ENCODE measurements at places on chromosomes 5 and 9.

DNA sequence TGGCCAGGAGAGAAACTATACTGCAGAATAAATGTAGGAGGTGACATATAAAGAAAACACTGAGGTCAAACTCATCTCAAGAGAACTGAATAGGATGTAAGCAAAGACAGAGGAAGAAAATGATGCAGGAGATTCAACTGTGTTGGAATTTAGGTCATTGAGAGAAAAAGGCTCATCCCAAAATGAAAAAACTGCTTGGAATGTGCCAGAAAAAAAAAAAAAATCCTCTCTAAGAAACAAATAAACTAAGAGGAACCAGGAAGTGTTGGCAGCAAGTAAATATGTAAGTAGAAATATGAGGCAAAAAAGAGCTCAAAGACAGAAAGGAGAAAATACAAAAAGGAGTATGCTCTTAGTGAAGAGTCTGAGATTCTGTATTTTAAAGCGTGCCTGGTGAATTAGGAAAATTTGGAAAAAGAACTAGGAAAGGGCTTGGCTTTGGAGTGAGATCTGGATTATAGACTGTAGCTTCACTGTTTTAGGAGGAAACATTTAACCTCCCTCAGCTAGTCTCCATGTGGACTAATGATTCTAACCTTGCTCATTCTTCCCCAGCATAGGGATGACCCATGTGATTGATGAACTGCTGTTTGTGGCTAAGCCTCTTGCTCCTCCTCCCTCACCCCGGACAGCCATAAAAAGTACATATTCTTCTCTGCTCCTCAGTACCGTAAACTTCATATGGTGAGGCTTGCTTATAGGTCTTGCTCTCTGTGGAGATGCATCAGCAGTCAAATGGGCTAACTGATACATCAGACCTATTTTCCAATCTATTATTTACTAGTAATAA is 185.6 kb upstream of the POU5F2 start:
- DNase-seq = no peak

DNA sequence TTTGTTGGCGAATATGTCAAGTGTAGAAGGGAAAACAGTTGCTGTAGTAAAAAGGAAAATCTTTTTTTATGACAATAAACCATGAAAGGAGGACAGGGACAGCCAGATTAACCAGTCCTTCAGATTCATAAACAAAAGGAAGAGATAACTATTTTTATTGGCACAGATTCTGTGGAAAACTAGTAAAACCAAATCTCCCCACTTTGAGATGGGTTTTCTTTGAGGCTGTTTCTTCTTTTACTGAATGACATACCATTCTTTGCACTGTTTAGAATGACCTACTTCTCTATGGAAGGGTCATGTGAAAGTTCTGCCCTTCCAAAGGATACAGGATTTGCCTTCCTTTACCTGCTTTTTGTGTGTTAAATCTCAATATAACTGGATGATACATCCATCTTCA is 13.7 kb downstream of the CAST start:
- DNase-seq = no peak

DNA sequence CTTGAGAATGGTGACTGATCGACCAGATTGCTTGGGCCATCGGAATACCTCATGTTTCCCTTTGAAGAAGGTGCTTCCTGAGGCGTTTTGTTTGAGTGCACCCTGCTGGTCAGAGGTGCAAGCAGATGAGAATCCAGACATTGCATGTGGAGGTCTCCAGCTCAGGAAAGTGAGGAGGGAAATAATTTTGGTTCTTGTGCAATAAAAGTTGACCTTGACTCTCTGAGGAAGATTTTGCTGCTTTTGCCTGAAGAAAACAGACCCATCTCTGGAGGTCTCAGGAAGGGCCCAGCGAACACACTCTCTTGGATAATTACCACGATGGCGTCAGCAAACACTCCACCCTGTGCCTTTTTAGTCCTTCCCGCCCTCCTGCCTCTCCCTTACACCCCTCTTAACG is 69.7 kb downstream of the GRAMD2B start:
- DNase-seq = no peak

DNA sequence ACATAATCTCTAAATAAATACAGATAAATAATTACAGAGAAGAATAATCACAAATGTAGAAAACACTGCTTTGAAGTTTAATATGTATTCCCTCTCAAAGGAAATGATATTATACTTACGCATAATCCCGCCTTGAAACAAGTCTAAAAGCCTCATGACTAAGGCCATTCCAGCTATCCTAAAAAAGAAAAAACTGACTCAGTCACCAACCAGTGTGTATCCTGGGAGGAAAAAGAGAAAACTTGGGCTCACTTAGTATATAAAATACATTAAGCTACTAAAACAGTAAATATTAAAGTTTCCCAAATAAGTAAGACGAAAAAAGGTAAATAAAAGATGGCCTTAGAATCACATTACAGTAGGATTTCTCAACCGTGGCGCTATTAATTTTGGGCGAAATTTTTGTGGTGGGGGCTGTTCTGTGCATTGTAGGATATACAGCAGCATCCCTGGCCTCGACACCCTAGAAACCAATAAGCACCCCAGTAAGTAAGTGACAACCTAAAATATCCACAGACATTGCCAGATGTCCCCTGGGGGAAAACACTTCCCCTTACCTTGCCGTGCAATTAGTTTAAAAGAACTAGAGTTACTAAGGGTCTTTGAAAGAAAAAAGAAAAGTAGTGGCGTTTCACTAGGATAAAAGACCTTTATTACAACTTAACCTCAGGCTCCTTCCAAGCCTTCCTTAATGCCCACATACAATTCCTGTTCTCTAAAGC is 1.1 kb downstream of the HSPA9 start:
- no peak for DNase-seq

- DNase-seq = no peak
Observed at GRCh38 chr5:108820983-108821382, 73.3 kb downstream of the FER start.

GRCh38 chr9:15135164-15135792 is 171.7 kb downstream of the TTC39B start:
- DNase-seq = peak; percentile 92

GRCh38 chr9:26086396-26086795 is 408.2 kb upstream of the TUSC1 start:
- DNase-seq = no peak

DNA sequence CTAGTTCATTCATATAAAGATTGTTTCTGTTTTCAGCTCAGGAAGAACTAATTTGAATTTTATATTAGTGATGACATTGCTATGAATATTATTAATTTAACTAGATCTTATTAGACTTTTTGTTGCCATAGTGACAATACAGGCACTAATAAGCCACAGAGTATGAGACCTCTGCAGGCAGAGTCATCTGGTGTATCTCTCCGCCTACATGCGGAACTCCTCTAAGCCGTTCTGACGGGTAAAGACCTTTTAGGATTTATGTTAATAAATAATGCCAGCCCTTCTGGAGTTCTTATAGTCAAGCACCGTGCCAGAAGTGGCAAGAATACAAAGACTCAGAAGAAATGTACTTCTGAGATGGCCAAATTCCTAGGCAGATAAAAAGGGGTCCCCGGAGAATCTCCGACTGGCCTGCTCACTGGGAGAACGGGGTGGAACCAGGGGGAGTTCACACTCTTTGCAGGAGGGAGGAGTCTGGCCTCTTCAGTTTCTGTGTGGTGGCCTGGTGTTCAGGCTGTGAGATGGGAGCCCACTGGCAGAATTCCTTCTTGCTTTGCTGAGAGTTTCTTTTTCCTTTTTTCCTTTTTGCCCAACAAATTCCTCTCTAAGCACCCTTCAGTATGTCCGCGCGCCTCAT is 85.1 kb upstream of the IL12B start:
- DNase-seq = no peak

DNA sequence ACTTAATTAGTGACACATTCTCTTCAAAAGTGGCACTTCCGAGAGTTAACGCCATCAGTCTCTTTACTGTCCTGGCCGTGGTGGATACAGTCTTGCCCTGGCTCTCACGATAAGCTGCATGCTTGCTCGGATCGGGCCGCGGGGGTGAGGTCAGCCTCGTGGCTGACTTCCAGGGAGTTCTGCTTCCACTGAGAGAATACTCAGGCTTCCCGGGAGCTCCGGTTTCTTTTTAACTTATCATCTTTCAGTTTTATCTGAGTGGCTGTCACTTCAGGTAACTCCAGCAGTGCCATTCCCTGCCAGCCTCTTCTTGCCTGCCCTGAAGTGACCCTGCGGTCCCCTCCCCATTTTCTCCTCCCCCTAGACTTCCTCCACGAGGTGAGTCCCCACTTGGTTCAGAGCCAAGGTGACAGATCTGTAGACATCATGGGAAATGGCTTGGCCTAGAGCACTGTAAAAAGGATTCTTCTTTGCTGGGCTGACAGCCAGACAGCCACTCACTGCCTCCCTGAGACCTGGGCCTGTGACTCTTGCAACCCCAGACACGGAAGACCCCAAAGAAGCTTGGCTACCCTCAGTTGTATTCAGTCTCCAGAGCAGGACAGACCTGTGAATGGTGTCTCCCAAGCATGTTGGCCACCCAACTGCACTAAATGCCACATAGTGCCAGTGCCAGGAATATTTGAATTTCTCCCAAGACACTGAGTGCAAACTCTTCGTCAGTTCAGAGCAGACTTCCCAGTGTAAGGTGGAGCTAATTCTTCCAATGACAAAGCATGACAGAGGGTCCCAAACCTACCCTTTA is 95.1 kb downstream of the DAPK1 start:
- no peak for DNase-seq

DNA sequence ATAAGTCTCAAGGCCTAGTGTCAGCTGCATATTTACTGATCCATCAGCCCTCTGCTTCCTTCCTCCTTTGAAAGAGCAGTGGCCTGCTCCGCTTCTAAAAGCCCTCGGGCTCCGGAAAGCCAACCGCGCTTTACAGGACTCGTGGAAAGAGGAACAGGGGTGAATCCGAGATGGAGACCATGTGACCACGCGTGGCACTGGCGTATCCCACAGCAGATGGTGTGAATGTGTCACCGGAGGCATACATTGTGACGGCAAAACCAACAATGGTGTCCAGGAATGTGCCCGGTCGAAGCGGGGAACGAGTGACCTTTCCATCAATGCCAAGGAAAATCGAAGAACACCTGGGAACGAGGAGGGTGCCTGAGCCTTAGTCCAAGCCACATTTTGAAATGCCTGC is 484.6 kb downstream of the SPATA31A7 start:
- no peak for DNase-seq

DNA sequence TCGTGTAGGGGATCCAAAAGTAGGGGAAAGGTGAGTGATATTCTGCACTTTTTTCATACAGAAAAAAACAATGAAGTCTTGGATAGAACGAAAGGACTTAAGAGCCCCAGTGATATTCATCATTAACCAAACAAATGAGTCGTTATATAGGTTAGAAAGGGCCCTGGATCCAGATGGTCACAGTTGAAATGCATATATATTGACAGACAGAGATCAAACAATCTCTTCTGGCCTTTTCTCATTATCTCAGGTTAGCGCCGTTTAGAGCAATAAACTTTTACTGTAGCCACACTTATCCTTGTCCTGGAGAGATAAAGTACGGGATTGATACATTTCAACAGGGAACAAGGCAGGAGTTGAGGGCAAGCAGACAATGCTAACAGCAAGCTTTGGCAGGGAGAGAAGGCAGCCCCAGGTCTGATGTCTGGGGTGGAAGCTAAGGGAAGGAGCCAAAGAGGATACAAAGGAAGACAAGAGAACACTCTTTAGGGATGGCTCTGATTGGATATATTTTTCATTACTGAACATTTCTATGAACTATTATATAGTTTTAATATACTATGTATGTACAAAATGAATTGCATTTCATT is 77.0 kb downstream of the LIFR start:
- DNase-seq = no peak

DNA sequence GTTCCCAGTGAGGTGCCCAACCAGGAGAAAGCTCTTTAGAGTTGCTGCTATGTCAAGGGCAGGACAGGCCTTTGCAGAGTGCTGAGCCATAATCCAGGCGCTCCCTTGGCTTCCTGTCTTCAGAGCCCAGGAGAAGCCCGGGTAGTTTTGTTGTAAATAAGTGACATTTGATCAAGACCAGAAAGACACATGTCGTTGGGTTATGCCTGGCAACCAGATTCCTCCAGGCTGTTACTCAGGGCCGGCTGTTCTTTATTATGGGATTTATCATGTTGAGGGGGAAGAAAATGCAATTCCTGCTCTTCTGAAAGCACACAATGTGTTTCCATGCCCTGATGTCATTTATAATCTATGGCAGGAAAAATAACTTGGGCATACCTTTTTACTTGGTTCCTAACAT is 39.3 kb upstream of the SEMA4D start:
- DNase-seq = no peak

- DNase-seq = no peak
Observed at GRCh38 chr5:172929371-172929838, 29.8 kb upstream of the RPL26L1 start.

- no peak for DNase-seq
Observed at GRCh38 chr9:125361837-125362531, 100.4 kb downstream of the GAPVD1 start.

DNA sequence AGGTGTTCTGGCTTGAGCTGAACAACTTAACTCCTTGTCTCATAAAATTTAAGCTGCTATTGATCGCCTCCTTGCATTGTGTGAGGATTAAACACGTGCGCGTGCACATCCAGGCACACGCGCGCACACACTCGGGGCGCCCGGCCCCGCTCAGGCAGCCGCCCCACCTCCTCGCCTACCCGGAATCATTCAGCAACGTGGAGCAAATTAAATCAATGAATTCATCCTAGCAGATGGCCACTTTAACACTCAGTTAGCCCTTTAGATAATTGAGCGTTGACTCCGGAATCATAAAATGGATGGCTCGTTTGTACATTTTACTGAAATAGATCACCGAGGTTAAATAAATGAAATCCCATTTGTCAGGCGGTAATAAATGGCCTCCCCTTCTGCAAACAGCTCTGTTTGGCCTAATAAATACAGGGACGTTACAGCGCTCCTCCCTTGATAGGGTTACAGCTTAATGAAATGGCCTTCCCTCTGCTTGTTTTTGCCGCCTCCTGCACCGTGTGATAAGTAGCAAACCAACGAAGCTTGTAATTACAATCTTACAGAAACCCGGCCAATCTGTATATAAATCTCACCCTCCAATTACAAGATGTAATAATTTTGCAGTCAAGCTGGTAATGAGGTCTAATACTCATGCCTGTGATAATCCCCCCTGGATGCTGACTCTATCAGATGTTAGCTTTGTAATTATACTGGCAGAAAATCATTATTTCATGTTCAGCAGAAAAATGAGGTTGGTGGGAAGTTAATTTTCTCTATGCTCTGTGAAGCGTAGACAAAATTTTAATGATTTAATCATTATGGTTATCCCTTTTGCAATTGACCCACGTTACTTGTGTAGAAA is 229.7 kb upstream of the IRX4 start:
- no peak for DNase-seq

DNA sequence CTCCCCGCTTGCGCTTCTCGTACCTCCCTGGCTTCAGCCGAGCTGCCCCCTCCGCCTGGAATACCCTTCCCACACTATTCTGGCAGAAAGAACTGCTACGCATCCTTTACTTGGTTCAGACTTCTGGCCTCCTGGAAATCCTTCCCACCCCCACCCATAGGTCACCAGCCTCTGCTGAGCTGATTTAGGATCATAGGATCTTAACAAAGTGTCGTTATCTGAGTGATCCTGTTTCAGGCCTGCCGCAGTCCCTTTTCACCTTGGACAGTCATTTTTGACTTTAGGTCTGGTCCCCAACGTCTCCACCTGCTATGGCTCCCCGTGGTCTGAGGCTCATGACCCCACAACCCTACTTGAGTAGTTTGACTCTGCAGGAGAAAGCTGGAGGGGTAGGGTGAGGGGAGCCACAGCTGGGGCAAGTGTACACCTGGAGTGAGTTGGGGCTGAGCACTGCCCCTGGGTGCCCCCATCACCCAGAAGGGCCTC is 27.3 kb downstream of the EGR1 start:
- DNase-seq = no peak
